Naive thymus-derived CD8-positive, alpha-beta T cell (primary cell): ENCODE measurements at places on chromosomes 12 and 14. TPM values are rescaled to one million over a fixed set of nuclear protein-coding genes. Genes with fewer than 3 reads are reported as not detected.

GRCh38 chr12:8692573-8692972 is 5.2 kb upstream of the RIMKLB start:
- peaks cover 24% of the 10 kb centered on the region for H3K4me1 ChIP-seq
- no peaks in the 10 kb centered on the region for H3K27me3 ChIP-seq
- no peak for DNase-seq
- peak overlapping the region; percentile 40 for H3K27ac ChIP-seq

DNA sequence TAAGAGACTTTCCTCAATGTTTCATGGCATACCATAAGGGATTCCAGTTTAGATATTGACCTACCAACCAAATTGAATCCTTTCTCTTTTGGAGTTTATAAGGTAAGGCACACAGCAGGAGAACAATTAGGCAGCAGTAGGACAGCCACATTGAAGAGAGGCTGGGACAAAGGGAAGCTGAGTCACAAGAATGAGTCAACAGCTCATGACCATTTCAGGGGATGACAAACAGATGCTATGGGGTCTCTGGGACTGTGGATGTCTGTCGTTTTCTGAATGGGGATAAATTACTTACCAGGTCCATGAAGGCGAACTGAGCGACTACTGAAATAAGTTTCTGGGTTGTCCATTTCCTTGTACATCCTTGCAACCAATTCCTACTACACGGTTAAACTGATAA is 48.6 kb upstream of the E2F7 start:
- no peaks in the 10 kb centered on the region for H3K27me3 ChIP-seq
- H3K36me3 ChIP-seq, result peaks cover 4% of the 10 kb centered on the region
- no peaks in the 10 kb centered on the region for H3K4me1 ChIP-seq
- DNase-seq, result no peak
- no peak overlapping the region for H3K4me3 ChIP-seq
- no peak overlapping the region for H3K27ac ChIP-seq

VRTN gene
- not detected for polyA plus RNA-seq

GRCh38 chr12:95547522-95548055 is 3.7 kb downstream of the USP44 start:
- DNase-seq, result no peak
- no peaks in the 10 kb centered on the region for H3K27me3 ChIP-seq
- H3K4me3 ChIP-seq, result peak overlapping the region; percentile 94
- H3K4me1 ChIP-seq, result peaks cover 29% of the 10 kb centered on the region
- H3K27ac ChIP-seq, result peak overlapping the region; percentile 98

GRCh38 chr12:88258396-88258795 is 116.3 kb downstream of the TMTC3 start:
- H3K4me3 ChIP-seq, result no peak overlapping the region
- H3K4me1 ChIP-seq, result no peaks in the 10 kb centered on the region
- no peak overlapping the region for H3K27ac ChIP-seq
- no peaks in the 10 kb centered on the region for H3K36me3 ChIP-seq

DNA sequence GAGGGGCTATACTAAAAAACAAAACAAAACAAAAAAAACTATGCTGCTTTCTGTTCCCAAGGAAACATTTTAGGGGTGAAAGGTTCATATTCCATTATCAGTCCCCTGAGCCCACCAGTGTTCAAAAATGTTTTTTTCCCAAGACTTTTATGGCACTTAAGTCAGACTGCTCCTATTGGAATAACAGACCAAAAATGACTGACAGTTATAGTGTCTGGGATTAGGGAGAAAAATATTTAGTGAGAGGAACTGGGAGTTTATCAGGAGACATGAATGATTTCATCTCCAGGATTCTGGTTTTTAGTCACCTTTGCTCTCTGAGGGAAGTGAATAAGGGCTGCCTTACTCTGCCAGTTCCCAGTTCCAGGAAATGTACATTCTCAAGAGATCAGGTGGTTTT is 68.0 kb downstream of the PDE3A start:
- no peaks in the 10 kb centered on the region for H3K4me1 ChIP-seq
- DNase-seq, result no peak
- no peak overlapping the region for H3K27ac ChIP-seq
- H3K27me3 ChIP-seq, result no peaks in the 10 kb centered on the region

GRCh38 chr14:89954070-89955021 is at the start of gene EFCAB11:
TSS of gene EFCAB11 (minus strand) at chr14:89954730. CDS start at chr14:89954660, 70 bp downstream.
- peak; percentile 85 for DNase-seq
- H3K4me1 ChIP-seq, result peaks cover 39% of the 10 kb centered on the region
- peak within 1 kb of the TSS; percentile 93 for H3K4me3 ChIP-seq
- peaks cover 6% of the 10 kb centered on the region for H3K36me3 ChIP-seq
- no peaks in the 10 kb centered on the region for H3K27me3 ChIP-seq
- peak within 1 kb of the TSS; percentile 93 for H3K27ac ChIP-seq

GRCh38 chr14:68295316-68295816 is 475.8 kb downstream of the RAD51B start:
- no peak for DNase-seq
- no peak overlapping the region for H3K4me3 ChIP-seq
- no peak overlapping the region for H3K27ac ChIP-seq

KRT72 gene
- not detected for polyA plus RNA-seq

GRCh38 chr12:23066095-23066494 is 441.1 kb downstream of the ETNK1 start:
- DNase-seq, result no peak
- H3K4me1 ChIP-seq, result no peaks in the 10 kb centered on the region
- no peak overlapping the region for H3K4me3 ChIP-seq

DNA sequence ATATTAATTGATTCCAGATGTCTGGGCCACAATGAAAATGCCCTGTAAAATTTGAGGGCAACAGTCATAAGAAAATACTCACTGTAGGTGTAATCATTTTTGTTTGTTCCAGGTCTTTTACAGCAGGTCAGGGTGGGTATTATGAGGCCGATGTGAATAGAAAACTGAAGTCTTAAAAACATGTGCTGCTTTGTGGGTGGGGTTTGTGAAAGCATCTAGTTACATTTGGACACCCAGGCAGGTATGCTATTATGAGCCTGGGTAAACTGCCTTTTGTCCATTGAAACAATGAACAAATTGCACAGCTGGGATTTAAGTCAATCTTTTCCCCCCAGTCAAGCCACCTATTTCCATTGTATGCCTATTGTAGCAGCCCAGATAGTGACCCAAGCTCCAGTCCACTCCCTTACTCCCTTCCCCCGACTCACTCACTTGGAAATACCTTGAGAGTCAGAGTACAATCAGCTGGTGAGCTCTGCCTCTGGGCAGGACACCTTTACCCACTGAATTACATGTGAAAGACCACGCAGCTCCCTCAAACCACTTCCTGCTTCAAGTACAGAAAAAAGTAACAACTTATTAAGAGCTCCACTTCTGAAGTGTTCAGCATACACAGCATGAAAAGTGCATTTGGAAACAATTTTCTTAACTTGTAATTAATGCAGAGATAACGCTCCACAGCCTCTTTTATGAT is 1.8 kb downstream of the IGF1 start:
- peaks cover 21% of the 10 kb centered on the region for H3K27me3 ChIP-seq
- DNase-seq, result peak; percentile 6
- H3K4me1 ChIP-seq, result peaks cover 2% of the 10 kb centered on the region
